ENCODE measurements at places on chromosomes 5 and 9.

DNA sequence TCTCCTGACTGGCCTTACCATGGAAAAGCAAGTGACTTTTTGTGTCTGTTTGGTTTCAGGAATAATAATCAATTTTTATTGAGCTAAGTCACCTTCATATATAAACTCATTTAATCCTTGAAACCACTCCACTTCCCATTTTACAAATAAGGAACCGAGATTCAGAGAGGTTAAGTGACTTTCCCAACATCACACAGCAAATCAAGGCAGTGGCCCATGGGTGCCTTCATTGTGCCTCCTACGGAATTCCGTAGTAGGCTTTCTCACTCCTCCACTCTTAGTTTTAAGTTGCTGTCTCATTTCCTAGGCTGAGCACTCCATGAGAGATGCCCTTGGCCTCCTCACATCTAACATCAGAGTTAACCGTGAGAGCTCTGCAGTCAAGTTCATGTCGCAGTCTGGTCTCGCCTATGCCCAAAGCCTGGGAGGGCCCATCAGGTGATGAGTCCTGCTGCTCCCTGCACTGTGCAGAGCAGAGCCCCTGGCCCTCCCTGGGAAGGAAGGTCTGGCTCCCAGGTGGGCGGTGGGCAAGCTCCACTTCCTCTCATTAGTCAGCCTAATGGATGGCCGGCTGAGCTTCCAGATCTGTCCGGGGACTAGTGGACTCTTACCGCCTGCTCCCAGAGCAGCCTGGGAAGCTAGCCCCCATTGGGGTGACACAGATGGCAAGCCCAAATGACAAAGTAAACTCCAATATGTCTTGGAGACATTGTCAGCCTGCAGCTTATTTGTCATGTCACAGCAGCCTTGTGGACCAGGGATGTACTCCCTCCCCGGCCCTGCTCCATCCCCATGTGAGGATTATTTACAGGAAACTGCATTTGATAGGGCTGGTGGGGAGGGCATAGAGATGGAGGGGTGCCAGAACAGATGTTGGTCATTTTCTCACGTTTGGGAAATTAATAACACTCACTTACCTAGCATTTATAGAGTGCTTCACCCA, 123.4 kb downstream of the MVB12B start:
- DNase-seq: no peak

DNA sequence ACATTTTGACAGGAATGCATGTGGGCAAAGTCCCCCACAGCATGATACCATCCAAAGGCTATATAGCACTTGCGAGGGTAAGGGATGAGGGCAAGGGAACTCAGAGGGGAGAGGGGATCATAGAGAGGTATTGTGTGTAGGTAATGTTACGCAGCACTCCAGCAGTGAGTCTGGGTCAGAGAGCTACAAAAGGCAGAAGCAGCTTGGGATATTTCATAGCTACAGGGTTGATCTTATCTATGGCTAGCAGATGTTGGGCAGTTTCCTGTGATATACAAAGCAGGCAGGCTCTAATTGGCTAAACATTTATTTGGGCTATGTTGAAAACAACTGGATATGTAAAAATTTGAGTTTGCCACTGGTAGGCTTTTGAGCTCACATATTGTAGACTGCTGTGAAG, 17.8 kb upstream of the SLCO4C1 start:
- no peak for DNase-seq

GRCh38 chr9:69542942-69543704, 129.0 kb downstream of the APBA1 start:
- no peak for DNase-seq

GRCh38 chr9:684941-685340, 156.6 kb upstream of the DMRT1 start:
- DNase-seq: no peak

DNA sequence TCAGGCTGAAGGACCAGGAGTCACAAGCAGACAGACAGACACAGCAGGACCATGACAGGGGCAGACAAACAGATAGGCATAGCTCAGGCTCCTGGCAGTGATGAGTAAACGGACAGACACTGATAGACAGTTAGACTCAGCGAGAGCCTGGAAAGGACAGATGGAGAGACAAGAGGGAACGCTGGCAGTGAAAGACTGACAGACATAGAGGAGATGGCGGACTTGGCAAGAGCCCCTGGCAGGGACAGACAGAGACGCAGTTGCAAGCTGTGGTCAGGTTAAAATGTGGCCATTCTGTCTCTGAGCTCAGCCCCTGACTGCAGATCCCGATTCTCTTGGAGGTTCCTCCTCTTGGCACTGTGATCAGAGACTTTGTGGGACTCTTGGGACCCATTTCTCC, 13.6 kb downstream of the CSF2 start:
- no peak for DNase-seq

DNA sequence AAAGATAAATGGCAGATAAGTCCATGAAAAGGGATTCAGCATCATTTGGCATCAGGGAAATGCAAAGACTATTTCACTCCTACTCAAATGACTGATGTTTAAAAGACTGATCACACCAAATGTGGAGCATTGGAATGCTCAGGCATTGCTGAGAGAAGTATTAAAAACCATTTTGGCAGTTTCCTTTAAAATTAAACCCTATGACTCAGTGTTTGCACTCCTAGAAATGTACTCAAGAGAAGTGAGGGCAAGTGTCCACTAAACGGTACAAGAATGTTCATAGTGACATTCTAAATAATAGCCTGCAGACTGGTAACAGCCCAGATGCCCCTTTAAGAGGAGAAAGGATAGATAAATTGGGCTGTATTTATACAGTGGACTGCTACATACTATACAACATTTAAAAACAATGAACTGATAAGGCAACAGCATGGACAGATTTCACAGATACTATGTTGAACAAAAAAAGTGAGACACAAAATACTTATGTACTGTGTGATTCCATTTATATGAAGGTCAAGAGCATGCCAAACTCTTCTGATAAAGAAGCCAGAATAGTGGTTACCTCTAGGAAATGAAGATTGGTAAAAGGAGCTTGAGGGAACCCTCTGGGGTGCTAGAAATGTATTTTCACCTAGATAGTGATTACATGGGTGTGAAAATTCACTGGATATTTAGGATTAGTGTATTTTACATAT, 24.6 kb downstream of the APC start:
- no peak for DNase-seq

DNA sequence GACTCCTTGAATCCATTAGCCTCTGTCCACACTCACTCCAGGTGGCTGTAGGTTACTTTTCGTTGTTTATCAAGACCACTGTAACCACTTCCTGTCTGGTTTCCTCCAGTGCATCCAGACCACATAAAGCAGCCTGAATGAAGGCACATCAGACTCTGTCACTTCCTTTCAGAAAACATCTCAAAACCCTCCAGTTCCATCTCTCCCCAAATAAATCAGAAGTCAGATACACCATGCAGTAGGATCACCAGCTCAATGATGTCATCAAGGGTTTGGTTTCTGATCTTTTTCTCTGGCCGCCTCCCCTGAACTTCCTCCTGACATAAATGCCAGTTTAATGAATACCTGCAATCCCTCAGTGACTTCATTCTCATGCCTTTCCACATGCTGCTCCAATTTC, 161.2 kb downstream of the ZNF462 start:
- no peak for DNase-seq

DNA sequence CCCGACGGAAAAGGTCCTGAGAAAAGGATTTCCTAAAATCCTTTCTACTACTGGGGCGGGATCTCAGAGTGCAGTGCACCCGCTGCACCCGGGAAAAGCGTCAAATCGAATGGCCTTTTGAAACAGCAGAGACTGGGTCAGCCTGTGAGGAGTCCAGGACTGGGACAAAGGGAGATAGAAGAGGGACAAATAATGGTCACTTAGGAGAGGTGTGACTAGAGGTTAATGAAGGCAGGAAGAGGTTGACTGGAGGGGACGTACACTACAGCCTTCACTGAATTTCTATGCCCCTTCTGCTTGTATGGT, 1.5 kb downstream of the PLPPR1 start:
- no peak for DNase-seq

DNA sequence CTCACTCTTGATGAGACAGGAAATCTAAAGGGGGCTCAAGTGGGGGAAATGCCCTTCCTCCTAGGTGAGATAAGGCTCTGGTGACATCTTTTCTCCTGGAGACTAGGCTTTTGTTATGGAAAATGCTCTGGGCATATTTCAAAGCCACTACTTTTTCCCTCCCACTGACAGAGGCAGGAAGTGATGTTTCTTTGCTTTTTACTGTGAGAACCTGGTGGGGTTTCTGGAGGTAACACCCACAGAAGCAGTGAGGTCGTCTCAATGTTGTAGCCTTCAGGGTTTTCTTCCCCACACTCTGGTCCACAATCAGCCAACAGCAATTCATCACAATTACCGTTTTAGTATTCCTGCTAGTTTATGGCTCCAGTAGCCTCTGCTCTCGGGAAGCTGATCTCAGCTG, 41.4 kb upstream of the FAM240B start:
- no peak for DNase-seq

DNA sequence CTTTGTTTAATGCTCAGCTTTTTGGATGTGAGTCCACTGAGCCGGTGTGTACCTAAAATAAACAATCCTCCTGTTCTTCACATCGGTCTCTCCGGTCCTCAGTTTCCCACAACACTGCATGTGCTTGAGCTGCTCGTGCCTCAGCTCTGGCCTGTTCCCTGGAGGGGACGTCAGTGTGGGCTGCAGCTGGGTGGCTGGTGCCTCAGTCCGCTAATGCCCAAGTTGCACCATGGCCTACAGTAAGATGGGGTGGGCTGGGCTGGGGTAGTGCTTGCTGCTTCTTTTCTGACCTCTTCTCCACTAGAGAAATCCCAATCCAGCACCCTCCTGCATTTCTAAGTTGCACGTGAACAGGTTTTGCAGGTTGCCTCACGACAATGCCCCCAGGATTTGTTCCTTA, 595 bp upstream of the BTNL9 start:
- DNase-seq: no peak

DNA sequence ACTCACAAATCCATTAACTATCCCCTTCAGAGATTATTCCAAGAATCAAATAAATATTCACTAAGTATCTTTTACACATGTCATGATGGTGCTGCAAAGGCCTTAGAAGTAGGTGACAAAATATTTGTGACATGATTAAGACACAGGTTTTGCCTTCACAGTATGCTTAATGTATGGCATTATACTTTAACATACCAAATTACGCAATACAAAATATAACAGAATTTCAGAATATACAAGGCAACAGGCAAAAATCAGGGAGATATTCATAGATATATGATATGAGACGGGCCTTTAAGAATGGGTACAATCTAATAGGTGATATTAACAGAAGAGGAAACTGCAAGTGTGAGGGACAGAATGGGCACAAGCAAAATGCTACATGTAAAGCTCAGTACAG, 41.6 kb downstream of the CAAP1 start:
- DNase-seq: no peak

- no peak for DNase-seq
These were observed 91.6 kb upstream of the ICE1 start for GRCh38 chr5:5330728-5331452.

DNA sequence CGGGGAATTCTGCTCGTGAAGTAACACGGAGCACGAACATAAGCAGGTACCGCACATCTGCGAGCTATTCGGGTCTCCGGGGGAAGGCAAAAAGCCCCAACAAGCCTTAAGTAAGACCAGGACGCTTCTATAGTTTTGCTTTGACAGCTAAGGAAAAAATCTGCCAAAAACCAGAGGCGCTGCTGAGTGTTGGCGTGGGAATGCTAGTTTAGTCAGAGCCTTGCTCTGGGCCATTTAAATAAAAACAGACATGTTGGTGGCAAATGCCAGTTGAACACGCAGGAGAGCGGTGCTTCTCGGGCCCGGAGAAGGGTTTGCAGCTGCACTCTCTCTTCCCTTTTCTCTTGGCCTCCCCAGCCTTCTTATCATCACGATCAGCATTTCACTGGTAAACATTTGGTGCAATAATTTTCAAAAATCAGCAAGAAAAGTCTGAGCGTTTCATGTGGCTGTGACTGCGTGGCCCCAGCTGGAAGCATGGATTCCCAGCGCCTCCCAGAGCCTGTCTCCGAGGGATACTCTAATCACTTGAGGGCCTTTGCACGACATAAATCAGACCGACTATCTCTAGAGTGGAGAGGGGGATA, 6.4 kb upstream of the NOTCH1 start:
- DNase-seq: no peak

DNA sequence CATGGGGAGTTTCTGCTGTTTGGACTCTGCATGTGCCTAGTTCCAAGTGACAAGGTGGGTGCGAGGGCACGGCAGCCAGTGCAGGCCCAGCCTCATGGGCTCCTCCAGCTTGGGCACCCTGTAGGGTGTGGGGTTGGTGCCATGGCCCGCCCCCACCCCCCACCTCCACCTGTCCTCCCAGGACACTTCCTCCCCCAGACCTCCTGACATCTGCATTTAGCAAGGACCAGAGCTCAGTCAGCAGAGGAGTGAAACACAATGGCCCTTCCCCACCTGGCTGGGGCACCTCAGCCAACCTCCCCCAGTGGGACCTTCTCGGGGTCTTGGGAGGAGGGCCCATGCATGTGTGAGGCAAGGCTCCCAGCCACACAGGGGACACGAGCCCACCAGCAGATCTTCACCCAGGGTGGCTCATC, 1.9 kb upstream of the NKD2 start:
- DNase-seq: no peak

GRCh38 chr9:119523508-119523907, 154.3 kb upstream of the BRINP1 start:
- no peak for DNase-seq

GRCh38 chr9:118000581-118000980, 296.4 kb downstream of the TLR4 start:
- DNase-seq: no peak

DNA sequence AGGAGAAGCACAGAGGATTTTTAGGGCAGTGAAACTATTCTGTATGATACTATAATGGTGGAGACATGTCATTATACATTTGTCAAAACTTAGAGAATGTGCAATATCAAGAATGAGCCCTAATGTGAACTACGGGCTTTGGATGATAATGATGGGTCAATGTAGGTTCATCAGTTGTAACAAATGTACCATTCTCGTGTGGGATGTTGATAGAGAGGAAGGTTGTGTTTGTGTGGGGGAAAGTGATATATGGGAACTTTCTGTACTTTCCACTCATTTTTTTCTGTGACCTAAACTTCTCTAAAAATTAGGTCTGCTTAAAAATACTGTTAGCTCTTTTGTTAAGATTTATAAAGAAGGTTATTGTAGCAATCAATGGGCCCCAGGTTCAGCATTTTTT, 138.9 kb downstream of the SPATA31D1 start:
- DNase-seq: no peak

DNA sequence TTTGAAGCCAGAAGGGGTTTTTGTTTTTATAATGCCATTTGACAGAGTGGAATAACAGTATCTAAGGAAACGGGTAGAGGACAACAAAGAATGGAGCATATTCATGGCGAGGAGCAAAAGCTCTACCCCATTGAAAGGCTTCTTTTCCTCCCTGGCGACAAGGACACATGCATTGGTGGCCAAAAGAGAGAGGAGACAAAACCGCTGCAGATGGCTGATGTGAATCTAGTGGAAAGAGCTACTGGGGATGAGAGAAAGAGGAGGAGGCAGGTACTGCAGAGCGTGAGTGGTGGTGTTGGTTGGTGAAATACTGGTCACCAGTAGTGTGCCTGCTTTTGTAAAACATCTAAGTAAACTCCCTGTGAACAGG, 491 bp downstream of the APC start:
- DNase-seq: no peak

Data from progenitor cell of endocrine pancreas (in vitro differentiated cells).